Renal cortex interstitium (tissue), 15 donors: ENCODE measurements at places on chromosomes 4 and X. TPM values are rescaled to one million over a fixed set of nuclear protein-coding genes. Genes with fewer than 3 reads are reported as not detected.

- DNase-seq = no peak
Measured at GRCh38 chrX:101787934-101788333, 128.3 kb upstream of the ARMCX2 start.

DNA sequence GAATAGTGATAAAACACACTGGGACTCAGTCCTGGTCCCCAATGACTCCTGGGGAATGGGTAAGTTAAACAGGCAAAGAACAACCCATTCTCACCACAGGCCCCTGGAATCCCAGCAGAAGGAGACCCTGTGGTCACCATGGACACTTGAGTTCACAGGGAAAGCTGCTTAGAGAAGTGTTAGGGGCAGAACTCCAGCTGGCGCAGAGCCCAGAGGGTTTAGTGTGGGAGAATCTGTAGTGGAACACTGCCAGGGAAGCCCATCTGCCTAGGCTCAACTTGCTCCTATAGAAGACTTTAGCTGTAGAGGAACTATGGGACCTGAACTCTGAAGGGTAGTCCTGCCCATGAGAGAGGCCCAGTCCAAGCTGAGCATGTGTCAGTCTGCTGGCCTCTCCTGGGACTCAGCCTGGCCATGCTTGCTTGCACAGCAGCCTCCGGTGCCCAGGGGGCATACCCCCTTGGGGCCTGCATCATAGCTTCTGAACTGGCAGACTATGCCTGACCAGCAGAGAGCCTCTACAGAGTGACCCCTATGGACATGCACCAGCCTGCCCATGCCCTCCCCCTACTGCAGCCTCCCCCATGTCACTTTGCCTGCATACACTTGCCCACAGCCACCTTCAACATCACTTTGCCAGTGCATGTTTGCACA is 343.5 kb downstream of the IDS start:
- no peak for DNase-seq

GRCh38 chr4:26410385-26411293 is 79.6 kb downstream of the CCKAR start:
- peak; percentile 50 for DNase-seq

DNA sequence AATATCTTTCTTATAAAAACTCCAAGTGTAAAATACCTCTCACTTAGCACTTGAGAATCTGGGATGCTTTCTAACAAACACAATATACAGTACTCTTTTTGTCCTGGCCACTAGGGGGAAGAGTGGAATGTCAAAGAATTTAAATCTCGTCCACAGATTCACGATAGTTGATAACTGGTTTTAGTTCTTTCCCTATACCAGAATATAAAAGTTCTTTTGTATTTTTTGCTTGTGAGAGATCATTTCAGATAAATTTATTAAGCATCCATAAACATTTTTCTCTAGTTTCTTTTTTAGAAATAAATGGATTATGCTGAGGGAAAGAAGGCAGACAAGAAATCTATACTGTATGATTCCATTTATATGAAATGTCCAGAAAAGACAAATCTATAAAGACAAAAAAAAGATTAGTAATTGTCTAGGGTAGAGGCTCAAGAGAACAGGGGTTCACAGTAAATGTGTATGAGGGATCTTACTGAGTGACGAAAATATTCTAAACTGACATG is 50.4 kb downstream of the MGARP start:
- DNase-seq = peak; percentile 25

- no peak for DNase-seq
Measured at GRCh38 chr4:185599553-185600243, 64.4 kb upstream of the PDLIM3 start.

The STATH gene
- polyA plus RNA-seq = 0.68 TPM

The MID1 gene
- 32.6 TPM for polyA plus RNA-seq

The NOX1 gene
- polyA plus RNA-seq = 0.79 TPM

- DNase-seq = no peak
Measured at GRCh38 chr4:121696170-121696580, 605 bp downstream of the ANXA5 start.

- DNase-seq = no peak
Measured at GRCh38 chr4:86100539-86101215, 259.2 kb downstream of the MAPK10 start.

DNA sequence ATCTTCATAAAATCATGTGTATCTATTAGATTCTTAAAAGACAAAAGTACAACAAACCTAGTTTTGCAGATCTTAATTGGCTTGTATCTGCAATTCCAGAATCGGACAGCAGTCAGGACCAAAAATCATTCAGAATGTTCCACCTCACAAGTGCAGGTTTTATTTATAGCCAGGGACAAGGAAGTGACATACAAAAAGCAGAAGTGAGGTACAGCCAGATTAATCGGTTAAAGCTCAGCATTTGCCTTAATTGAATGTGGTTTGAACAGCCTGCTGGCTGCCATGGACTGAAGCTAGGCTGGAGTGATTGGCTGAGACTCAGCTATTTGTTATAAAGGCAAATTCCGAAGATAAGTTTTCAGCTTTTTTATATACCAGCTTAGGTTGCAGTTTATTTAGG is 932.6 kb downstream of the C4orf33 start:
- DNase-seq = no peak

GRCh38 chr4:39834269-39834668 is 136.3 kb downstream of the UBE2K start:
- DNase-seq = no peak

GRCh38 chrX:133921764-133922389 is 63.5 kb downstream of the GPC3 start:
- DNase-seq = no peak

GRCh38 chr4:37687194-37687562 is 1.0 kb upstream of the RELL1 start:
- DNase-seq = no peak

The NALF2 gene
- 0.51 TPM for polyA plus RNA-seq

The VCX3B gene
- polyA plus RNA-seq = 0.78 TPM

DNA sequence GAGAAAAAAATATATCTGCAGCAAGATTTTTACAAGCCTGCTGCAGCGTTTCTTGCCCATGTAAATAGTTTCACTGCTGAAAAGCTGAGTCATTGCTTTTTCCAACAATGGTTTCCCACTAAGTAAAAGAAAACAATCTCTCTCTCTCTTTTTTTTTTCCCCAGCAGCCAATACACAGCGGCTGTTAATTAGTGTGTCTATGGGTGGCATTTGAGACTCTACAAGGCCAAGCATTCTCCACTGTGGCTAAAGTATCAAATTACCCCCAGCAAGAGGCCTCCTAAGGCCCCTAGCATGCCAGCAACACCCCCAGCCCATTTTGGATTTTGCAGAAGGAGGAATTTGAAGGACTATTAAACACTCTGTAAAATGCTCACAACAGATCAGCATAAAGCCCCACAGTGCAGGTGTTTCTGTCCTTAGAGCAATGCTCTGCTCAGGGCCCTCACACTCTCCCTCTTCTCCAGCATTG is 837.4 kb downstream of the TRIML1 start:
- DNase-seq = peak; percentile 42

DNA sequence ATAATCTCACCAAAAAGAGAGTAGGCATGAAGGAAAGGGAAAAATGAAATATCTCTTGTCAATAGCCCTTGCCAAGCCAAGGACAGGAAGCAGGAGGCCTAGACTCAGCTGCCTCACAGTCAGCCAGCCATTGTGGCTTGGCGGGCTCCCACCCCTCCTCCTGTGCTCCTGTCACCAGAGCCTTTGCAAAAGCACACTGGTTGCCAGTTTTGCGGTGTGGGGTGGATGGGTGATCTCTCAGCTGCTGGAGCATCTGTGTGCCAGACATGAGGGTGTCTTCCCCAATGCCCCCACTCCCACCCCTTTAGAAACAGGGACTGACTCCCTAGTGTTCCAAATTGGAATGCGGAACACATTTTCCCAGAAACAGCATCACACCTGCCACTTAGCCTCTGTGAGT is 26.1 kb downstream of the ARHGEF6 start:
- DNase-seq = no peak

- no peak for DNase-seq
Measured at GRCh38 chrX:6965729-6966128, 181.8 kb upstream of the STS start.

GRCh38 chr4:24704149-24704548 is 91.2 kb upstream of the SOD3 start:
- DNase-seq = no peak

DNA sequence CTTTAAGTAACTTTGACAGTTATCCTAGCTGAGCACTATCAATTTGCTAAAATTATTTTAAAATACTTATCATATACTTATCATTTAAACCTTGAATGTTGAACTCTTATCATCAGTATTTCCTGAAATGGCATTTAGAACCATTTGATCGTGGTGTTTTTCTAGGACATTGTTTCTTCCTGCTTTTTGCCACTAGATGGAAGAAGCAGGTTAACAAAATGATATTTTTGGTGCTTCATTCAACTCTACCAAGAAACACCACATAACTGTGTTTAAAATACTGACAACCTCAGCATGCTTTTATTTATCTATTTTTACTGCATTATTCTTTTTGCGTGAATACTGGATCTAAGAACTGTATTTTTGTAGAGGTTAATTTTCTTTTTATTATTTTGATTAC is 44.6 kb downstream of the C4orf33 start:
- no peak for DNase-seq

The SAGE1 gene
- not detected for polyA plus RNA-seq

DNA sequence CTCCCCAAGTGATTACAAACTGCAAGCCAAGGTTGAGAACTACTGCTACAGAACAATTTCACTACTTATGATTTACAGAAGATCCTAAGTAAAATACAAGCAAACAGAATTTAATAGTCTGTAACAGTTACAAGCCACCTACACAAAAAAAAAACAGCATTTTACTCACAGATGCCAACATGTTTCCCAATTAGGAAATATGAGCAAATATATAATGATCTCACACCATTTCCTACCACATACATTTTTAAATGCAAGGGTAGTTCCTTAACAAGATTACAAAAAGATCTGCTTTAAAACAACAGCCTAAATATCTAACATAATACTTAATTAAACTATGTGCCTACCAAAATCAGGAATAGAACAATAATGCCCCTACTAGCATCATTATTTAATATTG is 63.4 kb downstream of the EFHC2 start:
- no peak for DNase-seq

DNA sequence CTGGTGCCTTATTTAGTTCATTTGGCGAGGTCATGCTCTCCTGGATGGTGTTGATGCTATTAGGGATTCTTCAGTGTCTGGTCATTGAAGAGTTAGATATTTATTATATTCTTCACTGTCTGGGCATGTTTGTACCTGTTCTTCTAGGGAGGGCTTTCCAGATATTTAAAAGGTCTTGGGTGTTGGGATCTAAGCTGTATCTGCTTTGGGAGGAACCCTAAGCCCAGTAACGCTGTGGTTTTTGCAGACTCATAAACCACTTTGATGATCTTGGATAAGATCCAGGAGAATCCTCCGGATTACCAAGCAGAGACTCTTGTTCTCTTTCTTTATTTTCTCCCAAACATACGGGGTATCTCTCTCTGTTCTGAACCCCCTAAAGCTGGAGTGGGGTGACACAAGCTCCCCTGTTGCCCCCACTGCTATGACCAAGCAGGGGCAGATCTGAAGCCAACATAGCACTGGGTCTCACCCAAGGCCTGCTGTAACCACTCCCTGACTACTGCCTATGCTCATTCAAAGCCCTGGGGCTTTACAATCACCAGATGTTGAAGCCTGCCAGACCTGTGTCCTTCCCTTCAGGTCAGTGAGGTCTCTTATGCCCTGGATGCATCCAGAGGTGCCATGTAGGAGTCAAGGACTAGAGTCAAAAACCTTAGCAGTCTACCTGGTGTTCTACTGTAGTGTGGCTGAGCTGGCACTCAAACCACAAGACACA is 187.6 kb downstream of the GUCY2F start:
- no peak for DNase-seq

DNA sequence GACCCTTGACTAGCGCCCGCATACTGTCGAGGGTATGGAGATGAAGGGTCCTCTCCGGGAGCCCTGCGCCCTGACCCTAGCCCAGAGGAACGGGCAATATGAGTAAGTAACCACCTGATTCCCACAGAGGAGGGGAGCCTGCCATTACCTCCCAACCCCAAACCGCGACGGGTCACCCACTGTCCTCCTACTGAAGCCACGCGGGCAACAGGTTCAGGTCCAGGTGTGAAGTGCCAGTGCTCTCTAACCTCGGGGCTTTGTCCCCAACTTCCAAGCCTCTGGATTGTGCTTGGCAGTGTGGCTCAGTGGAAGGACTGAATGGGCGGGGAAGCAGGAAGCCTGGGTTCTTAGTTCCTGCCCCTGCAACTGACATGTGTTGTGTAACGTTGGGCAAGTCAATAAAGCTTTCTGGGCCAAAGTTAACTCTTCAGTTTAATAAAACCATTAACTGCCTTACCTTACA is 694 bp downstream of the OCRL start:
- DNase-seq = no peak

GRCh38 chr4:157983300-157983699 is 189.5 kb downstream of the GASK1B start:
- DNase-seq = no peak

The KIT gene
- polyA plus RNA-seq = 19.4 TPM

- no peak for DNase-seq
Measured at GRCh38 chrX:9055354-9055753, 21.4 kb upstream of the FAM9B start.

GRCh38 chrX:97895751-97896150 is 1012.0 kb downstream of the RPA4 start:
- no peak for DNase-seq

DNA sequence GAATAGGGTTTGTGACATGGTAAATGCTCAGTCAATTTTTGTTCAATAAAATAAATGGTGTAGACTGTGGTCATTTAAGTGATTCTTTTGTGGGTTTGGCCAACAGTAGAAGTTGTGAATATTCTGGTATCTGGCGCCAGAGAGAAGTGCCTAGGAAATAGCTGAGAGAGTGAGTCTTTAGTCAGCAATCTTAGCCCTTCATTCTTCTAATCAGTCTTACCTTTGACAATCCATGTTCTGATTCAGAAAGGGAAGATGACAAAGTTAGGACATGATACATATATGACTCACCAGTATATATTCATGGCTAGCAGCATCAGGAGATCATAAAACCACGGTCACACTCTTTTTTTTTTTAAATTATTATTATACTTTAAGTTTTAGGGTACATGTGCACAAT is 141.8 kb upstream of the PCDH18 start:
- no peak for DNase-seq

DNA sequence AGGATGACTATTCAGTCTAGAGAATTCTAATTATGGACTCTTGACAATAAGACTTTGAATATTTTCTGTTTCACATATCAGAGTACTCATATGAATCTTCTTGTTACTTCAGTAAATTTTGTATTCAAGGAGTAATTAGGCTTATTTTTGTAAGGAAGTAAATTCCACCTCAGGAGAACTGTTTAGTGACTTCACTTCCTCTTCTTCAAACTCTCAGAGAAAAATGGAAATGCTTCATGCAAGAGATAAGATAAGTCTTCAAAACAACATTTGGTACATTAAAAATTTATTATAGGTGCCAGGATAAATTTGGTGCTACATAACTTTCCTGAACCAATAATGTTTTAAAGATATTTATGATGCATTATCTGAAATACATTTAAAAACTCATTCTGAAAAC is 1421.9 kb downstream of the PCDH7 start:
- no peak for DNase-seq

The TREX2 gene
- 0.64 TPM for polyA plus RNA-seq
